ENCODE measurements at places on chromosomes 13 and 19.

- no peak for DNase-seq
Observed at GRCh38 chr13:90683711-90684131, 663.8 kb upstream of the MIR17HG start.

GRCh38 chr13:33784738-33785137 lies 33.2 kb upstream of the RFC3 start:
- DNase-seq, result no peak

DNA sequence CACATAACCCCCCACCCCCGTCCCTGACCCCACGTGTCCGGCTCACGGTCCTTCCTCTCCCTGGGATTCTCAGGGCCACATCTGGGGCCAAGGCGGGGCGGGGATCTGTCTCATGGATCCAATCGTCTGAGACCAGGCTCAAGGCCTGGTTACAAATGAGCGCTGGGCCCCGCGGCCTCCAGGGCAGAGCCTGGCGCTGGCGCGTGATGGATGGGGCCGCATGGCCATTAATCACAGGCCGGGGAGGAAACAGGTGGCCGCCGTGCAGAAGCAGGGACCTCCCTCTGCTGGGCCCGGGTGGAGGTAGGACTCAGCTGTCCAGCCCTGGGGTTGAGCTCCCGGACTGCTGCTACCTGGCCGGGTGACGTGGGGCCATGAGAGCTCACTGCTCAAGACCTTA lies 5.8 kb upstream of the TLE5 start:
- DNase-seq, result no peak

GRCh38 chr19:38047049-38047438 lies 140.0 kb downstream of the SIPA1L3 start:
- DNase-seq, result no peak

GRCh38 chr13:30078059-30078458 lies 227.6 kb upstream of the UBL3 start:
- DNase-seq, result no peak

DNA sequence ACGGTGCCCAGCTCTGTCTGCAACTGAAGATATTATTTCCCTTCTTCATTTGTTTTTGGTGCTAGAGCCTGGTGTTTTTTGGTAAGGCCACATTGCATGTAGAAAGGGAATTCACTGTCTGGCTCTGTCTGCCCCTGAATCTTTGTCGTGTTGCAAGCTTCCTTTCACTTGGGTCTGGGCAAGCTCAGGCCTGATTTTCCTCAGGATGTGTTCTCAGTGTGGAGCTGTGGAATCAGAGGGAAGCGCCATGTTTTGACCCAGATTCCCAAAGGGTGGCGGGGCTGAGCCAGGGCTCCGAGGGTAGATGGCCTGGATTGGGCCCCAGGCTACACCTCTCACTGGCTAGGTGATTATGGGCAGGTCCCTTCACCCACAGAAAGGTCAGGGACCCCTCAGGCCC lies 8.6 kb downstream of the PRKCSH start:
- no peak for DNase-seq

GRCh38 chr19:33252971-33253370 lies 27.3 kb upstream of the SLC7A10 start:
- no peak for DNase-seq

GRCh38 chr13:30523211-30523610 lies 57.5 kb upstream of the HMGB1 start:
- no peak for DNase-seq

DNA sequence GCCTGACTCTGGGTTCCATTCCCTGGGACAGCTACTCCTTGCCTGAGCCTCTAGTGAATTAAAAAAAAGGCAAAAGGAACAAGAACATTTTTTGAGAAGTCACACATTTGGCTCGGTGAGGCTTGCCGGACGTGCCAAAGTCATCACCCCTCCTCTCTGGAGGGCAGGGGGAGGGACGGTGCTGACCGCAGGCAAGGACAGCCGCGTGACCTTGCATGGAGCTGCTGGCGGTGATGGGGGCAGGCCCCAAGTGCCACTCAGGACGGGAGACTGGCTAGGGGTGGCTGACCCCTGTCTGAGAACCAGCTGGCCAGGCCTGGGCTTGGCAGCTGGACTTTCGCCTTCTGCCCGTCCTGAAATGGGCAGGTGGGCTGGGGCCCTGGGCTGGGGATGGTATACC lies 26.4 kb downstream of the MAP2K2 start:
- DNase-seq, result no peak

DNA sequence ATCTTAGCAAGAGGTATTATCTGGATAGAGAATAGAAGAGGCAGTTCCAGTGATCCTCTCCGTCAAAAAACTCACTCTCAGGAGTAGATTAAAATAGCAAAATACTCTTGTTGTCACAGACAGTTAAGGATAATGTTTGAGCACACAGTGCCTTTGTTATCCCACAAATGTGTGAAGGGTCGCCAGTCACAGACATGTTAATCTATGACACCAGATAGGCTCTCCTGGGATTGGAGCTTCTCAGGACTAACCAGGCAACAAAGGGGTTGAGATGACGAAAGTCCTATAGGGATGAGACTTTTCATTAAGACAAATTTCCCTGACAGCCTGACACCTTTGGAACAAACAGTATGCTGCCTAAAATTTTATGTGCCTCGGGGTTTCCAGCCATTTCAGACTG lies 1947.1 kb downstream of the OLFM4 start:
- no peak for DNase-seq

GRCh38 chr19:49120868-49121267 lies 1.5 kb downstream of the PPFIA3 start:
- DNase-seq, result no peak

- no peak for DNase-seq
Observed at GRCh38 chr19:48878196-48879024, 6.2 kb downstream of the PPP1R15A start.

- DNase-seq, result no peak
Observed at GRCh38 chr19:50377517-50377916, 1.3 kb downstream of the NR1H2 start.

GRCh38 chr13:40341096-40341471 lies 325.4 kb downstream of the FOXO1 start:
- DNase-seq, result no peak

DNA sequence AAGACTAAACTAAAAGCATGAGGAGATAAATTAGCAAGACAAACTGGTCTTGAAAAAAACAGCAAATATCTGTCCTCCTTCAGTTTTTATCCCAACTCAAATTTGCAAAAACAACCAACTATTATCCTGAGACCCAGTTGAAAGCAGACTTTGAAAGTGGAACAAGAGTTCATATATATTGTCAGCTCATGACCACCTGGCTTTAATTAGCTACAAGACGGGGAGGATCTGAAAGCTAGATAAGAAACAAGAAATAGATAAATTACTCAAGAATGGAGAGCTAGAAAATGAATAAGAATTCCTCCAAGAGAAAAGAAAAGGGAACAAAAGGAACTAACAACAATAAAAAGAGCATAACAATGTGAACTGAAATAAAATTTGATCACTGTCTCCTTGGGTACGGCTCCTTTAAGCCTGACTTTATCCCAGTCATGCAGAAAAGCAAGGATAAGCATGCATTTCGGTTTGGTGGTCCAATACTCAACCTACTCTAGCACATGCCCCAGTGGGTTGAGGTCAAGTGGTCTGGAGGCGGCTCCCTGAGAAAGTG lies 246.9 kb downstream of the DCLK1 start:
- no peak for DNase-seq

- DNase-seq, result no peak
Observed at GRCh38 chr13:72952529-72953141, 106.2 kb upstream of the KLF5 start.

- DNase-seq, result no peak
Observed at GRCh38 chr19:43639519-43640423, at the start of gene CADM4. Gene CADM4, minus strand, starts transcription at chr19:43639850. Its CDS starts 60 bp downstream, at chr19:43639790.

DNA sequence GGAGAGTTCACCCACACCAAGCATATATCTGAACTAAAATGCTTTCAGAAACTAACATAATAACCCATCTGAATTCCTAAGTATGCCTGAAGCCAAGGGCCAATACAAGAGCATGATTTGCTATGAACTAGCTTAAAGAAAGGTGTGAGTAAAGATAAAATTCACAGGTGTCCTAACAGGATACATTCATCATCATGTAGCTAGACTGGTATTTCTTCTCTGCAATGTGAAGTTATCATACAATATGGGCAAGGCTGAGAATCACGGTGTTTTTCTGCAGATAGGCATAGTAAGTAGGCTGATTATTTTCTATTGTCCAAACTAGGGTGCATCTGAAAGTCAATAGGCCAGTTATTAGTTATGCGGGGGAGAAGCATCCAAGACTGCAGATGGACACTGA lies 63.1 kb downstream of the STK24 start:
- no peak for DNase-seq

- no peak for DNase-seq
Observed at GRCh38 chr19:46783670-46784069, 4.7 kb downstream of the SLC1A5 start.

GRCh38 chr13:51660813-51661212 lies 76.6 kb downstream of the WDFY2 start:
- no peak for DNase-seq

- DNase-seq, result no peak
Observed at GRCh38 chr19:40093416-40093815, 2.7 kb upstream of the ZNF780A start.

GRCh38 chr19:35107545-35107944 lies 8.1 kb upstream of the FXYD3 start:
- DNase-seq, result no peak

DNA sequence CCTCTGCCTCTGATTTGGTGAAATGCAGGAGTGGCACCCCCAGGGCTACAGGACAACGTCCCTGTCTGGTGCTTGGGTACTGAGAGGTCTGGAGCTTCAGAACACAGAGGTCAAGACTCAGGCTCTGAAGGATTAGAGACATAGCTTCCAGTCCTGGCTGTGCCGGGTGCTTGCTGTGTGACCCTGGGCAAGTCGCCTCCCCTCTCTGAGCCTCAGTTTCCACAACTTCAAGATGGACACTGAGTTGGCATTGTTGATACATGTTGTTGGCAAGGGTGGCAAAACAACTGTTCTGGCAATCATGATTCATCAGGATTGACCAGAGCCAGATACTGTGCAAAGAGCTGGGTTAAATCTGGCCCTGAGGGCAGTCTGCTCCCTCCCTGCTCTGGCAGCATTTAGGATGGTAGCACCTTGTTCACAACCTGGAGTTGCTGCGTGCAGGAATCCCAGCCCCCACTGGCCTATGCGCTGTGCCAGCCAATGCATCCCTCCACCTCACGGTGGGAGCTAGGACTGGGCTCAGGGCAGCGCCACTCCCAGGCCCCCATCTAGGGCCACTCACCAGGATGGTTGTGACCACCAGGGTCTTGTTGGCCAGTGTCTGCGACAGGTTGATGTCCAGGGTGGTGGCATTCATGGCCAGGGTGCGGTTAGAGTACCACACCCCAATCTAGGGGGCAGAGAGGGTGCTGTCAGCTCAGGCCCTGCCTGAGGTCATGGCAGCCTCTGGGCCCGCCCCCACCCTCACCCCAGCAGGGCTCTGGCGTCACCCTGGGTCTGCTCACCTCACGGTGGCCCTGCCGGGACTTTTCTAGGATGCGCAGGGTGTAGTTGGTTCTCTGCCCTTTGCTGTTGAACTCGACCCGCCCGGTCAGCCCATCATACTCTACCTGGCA lies 16.7 kb downstream of the GRIK5 start:
- DNase-seq, result no peak

DNA sequence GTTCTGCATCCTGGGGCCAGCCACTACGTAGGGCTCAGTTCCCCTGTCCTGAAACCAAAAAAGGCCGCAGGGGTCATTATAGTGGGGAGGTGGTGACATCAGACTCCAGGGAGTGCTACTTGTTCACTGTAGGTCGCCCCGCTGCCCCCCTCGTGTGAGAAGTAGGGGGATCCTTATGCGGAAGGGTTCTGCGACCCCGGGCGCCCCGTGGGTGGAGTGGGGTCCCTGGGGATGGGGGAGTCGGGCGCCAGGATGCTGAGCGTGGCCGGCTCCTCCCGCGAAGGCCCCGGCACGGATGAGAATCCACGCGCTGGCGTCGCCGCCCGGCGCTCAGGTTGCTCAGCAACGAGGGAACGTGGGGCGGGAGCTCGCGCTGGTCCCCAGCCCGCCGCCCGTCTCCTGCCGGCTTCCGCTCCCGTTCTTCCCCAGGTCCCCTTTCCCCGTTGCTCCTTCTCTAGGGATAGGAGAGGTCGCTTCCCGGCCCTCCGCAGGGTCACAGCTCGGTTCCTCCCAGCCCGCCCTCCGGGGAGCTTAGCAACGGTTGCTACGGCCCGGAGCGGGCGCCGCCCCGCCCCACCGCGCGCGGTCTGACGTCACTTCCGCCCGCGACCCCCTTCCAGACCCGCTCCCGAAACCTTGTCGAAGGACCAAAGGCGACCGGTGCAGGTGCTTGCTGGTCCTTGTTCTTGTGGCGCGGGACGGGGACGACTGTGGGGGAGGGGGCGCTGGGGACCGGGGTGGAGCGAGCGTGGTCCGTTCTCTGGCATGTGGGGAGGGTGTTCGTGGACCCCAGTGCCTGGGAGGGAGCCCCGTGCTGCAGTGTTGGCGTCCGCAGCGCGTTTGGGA lies at the start of gene NAT14:
TSS of gene NAT14 (plus strand) at position 596 of the 846 bp plus-strand sequence. CDS start 521 bp downstream, outside the sequence.
- DNase-seq, result no peak

GRCh38 chr13:57409656-57410055 lies 221.9 kb upstream of the PCDH17 start:
- DNase-seq, result no peak

All from GM12864 (cell line).